NCI-H82 (cell line): ENCODE measurements at places on chromosomes 11 and 22.

GRCh38 chr22:24555165-24556039 is at the start of gene SNRPD3:
SNRPD3 (plus strand) TSS chr22:24555999; CDS start chr22:24557675, 1,676 bp downstream.
- DNase-seq = peak; percentile 98

DNA sequence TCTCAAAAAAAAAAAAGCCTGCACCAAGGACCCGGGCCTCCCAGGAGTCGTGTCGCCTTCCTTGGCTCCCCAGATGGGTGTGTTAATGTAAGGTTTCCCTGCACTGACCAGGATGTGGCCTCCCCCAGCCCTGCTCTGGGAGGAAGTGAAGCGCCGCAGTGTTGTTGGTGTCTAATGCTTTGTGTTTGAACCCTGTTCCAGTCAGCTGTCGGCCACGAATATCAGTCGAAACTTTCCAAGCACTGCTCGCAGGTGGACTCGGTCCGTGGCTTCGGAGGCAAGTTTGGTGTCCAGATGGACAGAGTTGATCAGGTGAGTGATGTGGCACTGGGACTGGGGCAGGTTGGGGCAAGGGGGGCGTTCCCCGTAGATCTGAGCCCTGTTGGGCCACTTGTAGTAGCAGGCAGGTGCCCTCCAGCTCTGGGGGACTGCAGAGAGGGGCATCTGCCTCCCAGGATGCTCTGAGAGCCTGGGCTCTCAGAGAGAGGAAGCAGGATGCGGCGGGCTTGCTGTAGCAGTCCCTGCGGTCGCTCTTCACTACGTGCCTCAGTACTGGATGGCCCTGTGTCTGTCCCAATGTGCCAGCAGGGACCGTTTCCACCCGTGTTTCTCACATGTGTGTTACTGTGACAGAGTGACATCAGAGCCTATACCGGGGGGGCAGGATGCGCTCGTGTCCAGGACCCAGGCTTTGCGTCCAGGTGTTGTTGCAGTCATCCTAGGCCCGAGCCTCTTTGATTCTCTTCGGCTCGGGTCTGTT is 16.2 kb downstream of the CTTN start:
- DNase-seq = no peak

- DNase-seq = no peak
These were observed 117.8 kb downstream of the OPCML start for GRCh38 chr11:133414506-133414905.

DNA sequence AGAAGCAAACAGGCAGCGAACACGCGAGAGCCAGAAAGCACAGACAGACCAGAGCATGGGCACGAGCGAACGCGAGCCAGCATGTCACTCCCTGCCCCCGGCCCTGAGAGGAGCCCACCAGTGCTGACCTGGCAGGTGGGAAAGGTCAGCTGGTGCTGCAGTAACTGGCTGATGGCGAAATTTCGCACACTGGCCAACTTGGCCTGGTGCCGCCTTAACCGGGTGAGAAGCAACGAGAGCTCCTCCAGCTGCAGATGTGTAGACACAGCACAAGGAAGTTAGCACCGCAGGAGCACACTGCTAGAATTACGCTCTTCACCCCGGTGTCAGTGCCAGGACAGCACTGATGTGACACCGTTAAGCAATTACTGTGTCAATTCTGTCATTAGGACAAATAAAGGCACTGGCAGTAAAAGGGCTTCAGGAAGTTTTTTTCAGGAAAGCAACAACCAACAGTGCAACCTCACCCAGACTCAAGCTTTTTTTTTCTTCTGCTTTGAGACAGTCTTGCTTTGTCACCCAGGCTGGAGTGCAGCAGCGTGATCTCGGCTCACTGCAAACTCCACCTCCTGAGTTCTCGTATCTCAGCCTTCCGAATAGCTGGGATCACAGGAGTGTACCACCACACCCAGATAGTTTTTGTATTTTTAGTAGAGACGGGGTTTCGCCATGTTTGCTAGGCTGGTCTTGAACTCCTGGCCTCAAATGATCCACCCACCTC is 76.8 kb downstream of the C11orf58 start:
- no peak for DNase-seq

- DNase-seq = no peak
These were observed 59.2 kb downstream of the MPPED1 start for GRCh38 chr22:43470941-43471585.

DNA sequence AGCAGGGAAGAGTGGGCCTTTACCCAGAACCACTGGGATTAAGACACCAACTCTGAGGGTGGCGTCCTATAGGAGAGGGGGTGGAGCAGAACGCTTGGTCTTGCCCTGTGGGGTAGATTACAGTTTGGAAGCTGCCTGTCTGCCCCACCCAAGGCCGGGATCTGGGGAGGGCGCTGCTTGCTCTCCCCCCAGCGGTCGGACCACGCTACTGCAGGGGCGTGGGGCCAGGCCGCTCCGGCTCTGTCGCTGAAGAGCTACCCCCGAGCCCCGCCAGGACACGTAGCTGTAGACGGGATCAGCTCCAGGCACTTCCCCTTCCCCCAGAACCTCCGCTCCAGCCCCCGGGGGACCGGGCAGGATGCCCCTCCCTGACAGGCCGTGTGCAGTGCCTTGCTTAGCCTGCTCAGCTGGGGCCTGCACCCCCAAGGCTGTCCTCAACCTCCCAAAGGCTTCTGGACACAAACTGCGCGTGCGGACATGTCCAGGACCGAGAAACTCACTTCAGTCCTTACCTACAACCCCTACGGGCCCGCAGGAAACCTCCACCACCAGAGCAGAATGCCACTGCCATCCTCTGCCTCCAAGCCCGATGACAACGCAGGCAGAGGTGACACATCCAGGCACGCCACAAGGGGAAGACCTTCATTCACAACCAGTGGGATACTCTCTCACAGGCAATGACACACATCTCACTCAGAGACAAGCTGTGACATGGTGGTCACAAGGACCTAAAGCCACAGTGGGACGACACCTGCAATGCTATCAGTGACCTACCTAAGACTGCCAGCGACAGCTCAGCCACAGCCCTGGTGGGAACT is 3.6 kb downstream of the AHNAK start:
- DNase-seq = peak; percentile 75

DNA sequence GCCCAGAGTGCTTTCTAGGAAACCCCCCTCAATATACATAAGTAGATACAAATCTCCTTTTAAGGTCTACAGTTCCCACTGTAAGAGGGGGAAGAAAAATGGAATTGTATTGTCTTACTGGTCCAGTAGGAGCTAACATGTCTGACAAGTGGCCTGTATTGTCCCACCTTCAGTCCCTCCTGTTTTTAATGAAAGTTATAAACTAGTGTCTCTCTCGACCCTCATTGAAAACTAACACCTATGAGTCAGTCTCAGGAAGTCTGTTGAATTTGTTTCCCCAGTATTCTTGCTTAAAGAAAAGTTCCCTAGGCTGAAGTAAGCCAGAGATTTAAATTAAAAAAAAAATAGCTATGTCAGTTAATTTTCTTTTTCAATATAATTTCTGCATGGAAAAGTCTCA is 69.3 kb downstream of the TTC17 start:
- DNase-seq = no peak

DNA sequence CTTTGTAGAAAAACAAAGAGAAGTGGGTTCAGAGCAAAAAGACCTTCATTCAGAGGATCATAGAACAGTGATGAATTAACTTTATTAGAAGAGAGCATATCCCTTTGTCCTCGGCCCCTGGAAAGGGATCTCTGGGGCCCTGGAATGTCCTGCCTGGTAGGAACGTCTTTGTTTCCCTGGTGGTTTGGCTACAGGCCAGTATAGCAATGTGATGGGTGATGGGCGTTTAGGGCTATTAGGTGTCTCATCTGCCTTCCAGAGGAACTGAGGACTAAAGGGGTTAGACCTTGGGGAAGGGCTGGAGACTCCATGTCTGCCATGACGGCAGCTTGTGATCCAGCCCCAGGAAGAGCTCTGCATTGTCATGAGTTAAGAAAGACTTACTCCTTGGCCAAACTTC is 9.1 kb downstream of the APOL4 start:
- DNase-seq = no peak

DNA sequence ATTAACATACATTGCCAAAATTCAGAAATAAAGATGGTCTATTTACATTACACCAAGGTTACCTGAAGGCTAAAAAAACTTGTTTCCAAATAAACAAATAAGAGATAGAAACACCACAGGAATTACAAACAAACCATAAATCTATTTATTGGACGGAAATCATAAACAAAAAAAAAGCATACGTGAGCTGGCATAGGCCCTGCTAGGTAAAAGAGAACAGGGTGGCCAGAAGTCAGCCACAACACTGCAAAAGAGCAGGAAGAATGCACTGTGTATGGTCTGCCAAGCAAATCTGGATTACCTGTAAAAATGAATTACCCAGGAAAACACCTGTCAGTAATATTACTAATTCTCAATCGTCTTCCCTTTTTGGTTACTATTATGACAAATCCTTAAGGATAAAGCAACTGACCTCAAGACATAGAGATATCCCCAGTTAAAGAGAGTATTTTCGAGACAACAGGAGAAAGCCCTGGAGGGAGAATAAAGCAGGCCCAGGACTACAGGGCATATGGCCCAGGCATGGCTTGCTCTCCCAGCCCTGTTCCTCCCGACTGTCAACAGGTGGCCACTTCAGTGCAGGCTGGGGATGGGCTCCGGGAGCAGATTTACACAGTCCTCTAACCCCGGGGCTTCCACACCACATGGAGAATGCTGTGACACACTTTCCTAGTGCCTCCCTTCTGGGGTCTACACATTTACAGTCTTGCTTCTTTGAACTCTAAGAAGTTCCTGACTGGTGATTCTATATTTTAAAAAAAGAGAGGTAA is 18.0 kb downstream of the PPP2R1B start:
- peak; percentile 45 for DNase-seq

GRCh38 chr11:86673055-86673843 is 833 bp upstream of the ME3 start:
- no peak for DNase-seq

GRCh38 chr11:128409476-128409875 is 177.9 kb downstream of the ETS1 start:
- no peak for DNase-seq

DNA sequence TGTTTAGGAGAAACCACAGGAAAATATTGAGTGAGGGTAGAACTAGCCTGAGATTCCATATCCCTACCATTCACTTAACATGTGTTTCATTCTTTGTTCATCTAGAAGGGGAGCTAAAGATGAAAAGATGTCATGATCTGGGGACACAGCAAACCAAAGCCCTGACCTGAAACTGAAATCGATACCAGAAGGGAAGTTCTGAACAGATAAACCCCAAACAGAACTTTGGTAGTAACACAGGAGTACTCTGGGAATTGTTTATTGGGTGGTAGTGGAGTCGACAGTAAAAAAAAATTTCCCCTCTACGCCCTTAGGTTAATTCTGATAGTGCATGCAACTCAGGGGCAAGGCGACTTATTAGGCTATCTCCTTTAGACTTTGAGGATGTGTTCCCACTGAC is 27.2 kb downstream of the OR2AT4 start:
- no peak for DNase-seq

DNA sequence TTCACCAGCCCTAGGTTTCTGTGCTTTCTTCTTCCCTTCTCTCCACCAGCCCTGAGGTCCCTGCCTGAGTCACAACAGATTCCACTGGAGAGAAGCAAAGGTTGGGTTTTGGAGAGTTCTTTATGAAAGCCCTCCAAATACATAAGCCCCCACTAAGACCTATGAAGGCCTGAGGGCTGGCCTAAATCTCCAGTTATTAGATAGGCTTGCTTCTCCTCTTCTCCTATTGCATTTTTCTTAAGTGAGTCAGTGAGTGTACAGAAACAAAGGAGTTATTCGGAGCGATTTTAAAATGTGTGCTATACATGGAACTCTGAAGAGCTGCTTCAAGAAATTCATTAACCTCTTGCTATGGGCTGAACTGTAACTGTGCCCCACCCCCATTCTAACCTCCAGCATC is 1057.3 kb downstream of the OPCML start:
- DNase-seq = peak; percentile 45

DNA sequence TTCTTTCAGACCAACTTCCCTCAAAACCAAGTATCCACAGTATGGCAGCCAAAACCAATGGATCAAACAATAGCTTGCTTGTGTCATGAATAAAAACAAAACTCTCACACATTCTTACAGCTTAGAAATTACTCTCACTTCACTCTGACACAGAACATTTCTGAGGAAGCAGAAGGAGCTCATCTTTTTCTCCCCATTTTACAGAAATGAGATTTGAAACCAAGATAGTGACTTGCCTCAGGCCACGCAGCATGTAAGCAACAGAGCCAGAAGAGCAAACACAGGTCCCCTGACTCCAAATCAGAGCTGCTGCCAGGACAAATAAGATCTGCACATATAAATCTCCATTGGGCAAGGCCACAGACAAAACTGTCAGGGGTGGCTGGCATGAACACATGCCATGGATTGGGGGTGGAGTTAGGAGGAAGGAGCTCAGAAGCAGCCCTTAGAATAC is 64.8 kb downstream of the RAB30 start:
- no peak for DNase-seq

- no peak for DNase-seq
These were observed 94.3 kb downstream of the RNF169 start for GRCh38 chr11:74842967-74843366.

GRCh38 chr11:92670308-92670890 is 299.1 kb upstream of the MTNR1B start:
- DNase-seq = no peak

- DNase-seq = no peak
These were observed 6.6 kb upstream of the GRAMD4 start for GRCh38 chr22:46613606-46614021.

- peak; percentile 77 for DNase-seq
These were observed 154.5 kb downstream of the OR4C45 start for GRCh38 chr11:50187220-50187619.

GRCh38 chr11:63841554-63841953 is 2.6 kb downstream of the MARK2 start:
- DNase-seq = no peak

GRCh38 chr11:100777736-100778135 is 90.6 kb downstream of the ARHGAP42 start:
- DNase-seq = no peak

DNA sequence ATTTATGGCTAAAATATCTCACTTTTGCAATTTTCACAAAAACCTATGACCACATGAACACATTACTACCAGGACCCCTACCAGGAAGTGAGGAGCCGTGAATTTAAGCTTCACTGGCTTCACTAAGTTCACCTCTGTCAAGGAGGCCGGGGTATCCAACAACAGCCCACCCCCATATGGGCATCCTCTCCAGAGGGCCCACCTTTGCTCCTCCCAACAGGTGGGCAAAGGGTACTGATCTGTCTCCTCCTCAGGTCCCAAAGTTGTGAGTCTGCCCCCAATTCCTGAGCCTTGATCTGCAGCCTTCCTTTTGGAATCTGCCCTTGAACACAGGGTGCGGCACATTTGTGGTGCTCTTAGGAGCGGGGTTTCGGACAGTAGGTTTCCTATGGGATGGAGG is 66.9 kb downstream of the OTOG start:
- DNase-seq = no peak

GRCh38 chr11:7528514-7529049 is 14.8 kb downstream of the PPFIBP2 start:
- DNase-seq = no peak

DNA sequence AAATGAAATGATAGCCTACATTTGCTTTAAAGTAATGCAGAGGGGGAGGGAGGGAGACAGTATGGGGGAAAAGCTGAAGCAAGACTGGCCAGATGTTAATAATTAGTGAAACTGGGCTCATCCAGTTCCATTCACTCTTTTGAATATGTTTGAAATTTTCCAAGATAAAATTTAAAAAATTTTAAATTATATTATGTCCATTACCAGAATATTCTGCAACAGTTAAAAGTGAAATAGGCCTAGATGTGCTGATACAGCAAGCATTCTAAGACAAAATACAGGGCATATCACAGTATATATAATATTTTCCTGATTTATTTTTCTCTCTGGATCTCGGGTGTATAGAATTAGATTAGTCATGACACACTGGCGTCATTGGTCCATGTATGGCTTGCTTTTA is 13.6 kb upstream of the ZNRF3 start:
- no peak for DNase-seq

- no peak for DNase-seq
These were observed 137.7 kb upstream of the DDI1 start for GRCh38 chr11:103898577-103899336.

- no peak for DNase-seq
These were observed 25.8 kb downstream of the RCN1 start for GRCh38 chr11:32116668-32117067.
